Left lobe of liver (tissue), 2 donors: ENCODE measurements at places on chromosomes 2 and 18. TPM values are rescaled to one million over a fixed set of nuclear protein-coding genes. Genes with fewer than 3 reads are reported as not detected.

Gene APLF
- total RNA-seq = 1.1 TPM

Gene CNGA3
- not detected for total RNA-seq

DNA sequence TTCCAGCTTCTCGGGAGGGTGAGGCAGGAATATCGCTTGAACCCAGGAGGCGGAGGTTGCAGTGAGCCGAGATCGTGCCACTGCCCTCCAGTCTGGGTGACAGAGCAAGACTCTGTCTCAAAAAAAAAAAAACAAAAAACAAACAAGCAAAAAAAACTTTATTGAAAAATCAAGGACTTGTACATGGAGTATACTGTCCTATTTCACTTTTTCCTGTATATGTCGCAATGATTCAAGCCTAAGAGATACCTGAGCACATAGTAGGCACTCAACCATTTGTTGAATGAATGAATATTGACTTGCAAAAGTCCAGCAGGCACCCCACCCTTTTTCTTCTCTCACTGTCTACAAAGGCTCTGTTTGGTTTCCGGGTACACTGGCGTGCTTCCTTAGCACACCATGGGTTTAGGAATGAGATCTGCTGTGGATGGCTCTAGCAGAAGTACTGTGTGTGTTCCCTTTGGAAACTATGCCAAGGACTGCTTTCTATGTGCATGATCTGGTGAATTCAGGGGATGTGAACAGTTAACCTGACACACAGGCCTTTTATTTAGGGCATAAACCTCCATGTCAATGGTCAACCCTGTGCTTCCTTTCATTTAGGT lies 6.1 kb downstream of the APCDD1 start:
- DNase-seq = no peak

DNA sequence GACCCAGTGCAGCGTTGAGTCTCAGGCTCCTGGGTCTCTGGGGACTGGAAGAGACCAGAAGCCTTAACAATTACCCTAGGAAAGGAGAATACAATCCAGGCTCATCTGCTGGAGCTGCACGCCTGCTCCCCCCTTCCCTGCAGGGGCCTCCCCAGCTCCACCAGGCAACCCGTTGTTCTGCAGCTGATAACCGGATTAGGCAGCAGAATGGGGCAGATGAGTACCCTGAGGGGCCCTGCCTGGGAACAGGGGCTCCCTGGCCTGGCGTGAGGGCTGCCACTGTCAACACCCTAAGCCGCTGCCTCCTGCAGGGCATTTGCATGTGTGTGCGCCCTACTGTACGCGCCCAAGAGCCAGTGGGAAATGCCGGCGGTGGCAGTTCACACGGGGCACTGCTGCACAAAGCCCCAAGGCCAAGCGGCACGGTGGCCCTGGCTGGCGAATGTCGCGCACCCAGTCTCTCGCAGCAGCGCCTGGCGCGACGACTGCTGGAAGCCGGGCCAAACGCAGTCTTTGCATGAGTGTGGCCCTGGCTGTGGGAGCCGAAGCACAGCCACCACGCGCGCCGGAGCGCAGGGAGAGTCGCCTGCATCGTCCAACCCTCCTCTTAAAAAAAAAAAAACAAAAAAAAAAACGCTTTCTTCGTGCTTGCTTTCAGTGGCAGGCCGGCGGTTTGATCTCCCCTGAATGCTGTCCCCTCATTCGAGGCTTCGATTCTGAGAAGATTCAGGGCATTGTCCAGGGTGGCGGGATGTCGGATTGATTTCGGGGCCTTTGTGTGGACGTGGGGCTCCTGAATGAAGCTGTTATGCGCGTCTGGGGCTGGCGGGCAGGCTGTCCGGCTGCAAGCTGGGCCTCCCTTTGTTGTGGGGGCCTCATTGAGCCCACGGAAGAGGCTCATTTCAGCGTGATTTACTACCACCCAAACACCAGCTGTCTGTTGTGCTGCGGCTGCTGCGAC lies 63.8 kb downstream of the SETBP1 start:
- DNase-seq = no peak

- DNase-seq = no peak
Measured at GRCh38 chr18:77033575-77033974, 99.0 kb downstream of the MBP start.

- DNase-seq = no peak
Measured at GRCh38 chr18:30403278-30403677, 639.3 kb downstream of the DSC3 start.
